ENCODE measurements at places on chromosomes 1 and 21. TPM values are rescaled to one million over a fixed set of nuclear protein-coding genes. Genes with fewer than 3 reads are reported as not detected.

CNIH3 gene
- 19.4 TPM for total RNA-seq

FCRL2 gene
- total RNA-seq = not detected

RBP7 gene
- total RNA-seq = 0.66 TPM

- no peak for DNase-seq
These were observed 1.2 kb downstream of the SH3GLB1 start for GRCh38 chr1:86705665-86705985.

GRCh38 chr1:245961137-245961540 is 545.9 kb downstream of the SMYD3 start:
- DNase-seq = no peak

DNA sequence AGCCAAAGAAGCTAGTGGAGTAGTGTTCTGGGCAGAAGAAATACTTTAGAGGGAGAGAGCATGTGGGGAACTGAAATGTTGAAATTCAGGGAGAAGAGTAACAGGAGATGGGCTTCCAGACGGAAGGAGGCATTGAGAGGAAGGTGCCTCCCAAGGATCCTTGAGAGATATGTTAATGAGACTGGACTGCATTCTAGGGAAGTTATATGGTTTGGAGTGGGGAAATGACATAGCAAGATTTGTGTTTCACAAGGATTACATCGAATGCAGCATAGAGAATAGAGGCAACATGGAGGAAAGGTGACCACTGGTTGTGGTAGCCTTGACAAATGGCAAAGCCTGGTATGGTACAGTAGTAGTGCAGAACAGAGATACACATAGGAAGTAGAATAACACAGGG is 160.5 kb upstream of the HMCN1 start:
- no peak for DNase-seq

- no peak for DNase-seq
These were observed 18.1 kb downstream of the SON start for GRCh38 chr21:33560965-33561364.

GRCh38 chr1:201925981-201926645 is 20.2 kb downstream of the LMOD1 start:
- no peak for DNase-seq

- no peak for DNase-seq
These were observed 274.9 kb downstream of the LMO4 start for GRCh38 chr1:87603626-87604025.

- no peak for DNase-seq
These were observed 3.8 kb downstream of the PTAFR start for GRCh38 chr1:28172713-28173150.
